ENCODE measurements at places on chromosomes 6 and 20.

- no peak for DNase-seq
Observed at GRCh38 chr6:121582262-121582661, 146.8 kb downstream of the GJA1 start.

DNA sequence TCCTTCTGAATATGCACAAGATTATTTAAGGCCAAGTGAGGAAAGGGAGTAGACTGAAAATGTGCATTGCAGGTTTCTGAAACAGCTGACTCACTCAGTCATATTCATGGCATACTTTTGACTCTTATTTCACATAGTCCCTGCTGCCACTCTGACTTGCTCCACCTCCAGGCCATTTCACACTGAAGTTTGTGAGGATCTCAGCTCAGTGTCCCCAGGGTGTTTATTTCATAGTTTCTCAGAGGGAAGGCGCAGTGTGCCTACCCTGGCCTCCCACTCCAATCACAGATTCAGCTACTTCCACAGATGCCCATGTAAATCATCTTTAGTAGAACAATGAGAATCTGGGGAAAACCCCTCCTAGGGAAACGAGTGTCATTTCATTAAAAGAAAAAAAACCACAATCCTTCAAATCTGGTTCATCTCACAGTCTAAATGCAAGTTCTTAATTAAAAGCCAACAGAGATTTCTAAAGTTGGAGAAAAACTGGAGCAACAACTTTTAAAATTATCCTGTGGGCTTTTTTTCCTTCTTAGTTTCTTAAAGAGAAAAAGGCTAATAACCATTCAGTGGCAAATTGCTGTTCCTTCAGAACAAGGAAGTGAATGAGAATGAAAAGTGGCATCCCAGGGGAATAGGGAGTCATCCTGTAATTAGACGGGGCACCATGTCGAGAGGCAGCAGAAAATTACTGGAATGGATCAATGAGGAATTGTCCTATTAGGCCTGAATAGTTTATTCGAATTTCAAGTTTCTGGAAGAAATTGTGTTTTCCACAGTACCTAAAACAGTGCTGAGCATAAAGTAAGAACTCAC is 133.6 kb downstream of the TFAP2B start:
- no peak for DNase-seq

DNA sequence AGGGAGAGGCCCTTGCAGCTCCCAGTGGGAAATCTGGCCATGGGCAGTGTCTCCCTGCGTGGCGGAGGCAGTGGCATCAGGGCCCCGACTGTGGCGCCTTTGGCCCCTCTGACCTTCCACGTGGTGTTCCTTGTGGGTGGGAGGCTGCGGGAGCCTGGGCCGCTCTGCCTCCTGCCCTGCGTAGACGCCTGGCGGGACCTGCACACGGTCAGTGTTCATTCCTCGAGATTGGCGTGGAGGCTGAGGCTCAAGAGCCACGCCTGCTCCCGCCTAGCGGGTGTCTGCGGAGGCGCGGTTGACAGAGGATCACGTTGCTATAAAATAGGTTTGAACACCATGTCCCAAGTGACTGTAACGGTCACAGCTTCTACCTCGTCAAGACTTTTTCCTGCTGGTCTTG is 14.0 kb downstream of the COL9A3 start:
- no peak for DNase-seq

- no peak for DNase-seq
Observed at GRCh38 chr6:52373151-52373690, 11.3 kb downstream of the PAQR8 start.

- DNase-seq, result no peak
Observed at GRCh38 chr20:57658447-57658832, 38.2 kb upstream of the ZBP1 start.

DNA sequence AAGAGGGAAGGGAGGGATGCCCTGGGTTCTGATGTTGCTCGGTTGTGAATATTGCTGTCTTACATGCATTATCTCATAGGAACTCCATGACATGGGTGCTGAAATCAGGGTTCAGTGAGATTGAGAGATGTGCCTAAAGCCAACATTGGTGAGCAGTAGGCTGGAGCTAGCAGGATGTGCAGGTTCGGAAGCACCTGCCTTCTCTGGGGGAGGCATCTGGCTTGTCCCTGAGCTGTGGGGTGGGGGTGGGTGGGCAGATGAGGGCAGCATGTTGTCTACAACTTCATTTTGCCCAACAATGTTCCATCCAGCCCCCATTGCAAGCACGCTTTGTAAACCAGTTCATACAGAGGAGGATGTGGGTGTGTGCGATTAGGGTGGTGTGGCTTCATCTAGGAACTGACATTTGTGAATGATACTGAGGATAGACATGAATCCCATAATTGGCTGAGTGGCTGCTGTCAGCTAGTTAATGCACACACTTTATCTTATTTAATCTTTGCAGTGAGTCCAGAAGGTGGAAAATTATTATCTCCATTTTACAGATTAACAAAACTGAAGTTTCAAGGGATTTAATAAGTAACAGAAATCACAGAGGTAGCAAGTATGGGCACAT is 119.4 kb downstream of the SYNDIG1 start:
- no peak for DNase-seq

DNA sequence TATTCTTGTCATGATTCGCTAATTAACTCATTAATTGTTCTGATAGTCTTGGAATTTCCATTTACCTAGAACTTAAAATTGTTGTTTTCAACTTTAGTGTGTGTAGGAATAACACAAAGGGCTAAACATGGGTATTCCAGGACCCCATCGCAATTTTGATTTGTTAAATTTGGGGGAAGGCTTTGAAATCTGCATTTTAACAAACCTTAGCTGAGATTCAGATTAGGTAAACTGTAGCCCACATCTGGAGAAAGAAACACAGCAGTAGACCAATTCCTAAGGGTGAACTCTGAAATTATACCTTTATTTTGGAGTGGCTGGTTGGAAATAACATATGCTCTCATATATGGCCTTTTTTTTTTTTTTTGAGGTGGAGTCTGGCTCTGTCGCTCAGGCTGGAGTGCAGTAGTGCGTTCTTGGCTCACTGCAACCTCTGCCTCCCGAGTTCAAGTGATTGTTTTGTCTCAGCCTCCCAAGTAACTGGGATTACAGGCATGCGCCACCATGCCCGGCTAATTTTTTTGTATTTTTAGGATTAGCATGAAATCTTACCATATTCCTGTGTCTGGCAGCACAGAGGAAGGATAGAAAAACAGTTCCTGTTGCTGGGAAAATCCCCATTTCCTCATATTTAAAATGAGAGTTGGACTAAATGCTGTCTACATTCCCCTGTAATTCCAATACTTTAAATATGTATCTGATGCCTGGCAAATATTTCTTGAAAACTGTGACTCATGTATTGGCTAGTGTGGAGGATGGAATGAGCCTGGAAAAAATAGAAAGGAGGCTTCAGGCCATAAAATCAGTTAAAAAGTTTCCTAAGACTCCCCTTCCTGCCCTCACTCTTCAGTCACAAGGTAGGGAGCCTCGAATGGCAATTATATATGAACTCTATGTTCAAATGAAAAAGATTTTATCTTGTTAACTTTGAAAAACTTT is 96.7 kb upstream of the FAM184A start:
- no peak for DNase-seq

DNA sequence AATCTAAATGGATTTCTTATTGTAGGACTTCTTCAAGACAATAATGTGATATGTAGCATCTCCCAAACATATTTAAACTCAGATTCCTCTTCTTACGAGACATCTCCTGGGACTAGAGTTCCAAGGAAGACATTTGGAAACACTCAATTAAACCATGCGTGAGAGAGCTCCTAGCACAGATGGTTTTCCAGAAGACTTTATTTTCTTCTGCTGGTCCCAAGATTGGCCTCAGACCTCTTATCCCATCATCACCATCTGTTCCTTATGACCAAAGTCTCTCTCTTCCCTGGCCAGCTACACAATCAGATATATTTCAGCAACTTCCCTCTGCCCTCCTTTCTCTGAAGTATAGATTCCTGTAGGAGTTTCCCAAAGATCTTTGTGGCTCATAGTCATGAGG is 93.2 kb upstream of the JARID2 start:
- DNase-seq, result no peak

DNA sequence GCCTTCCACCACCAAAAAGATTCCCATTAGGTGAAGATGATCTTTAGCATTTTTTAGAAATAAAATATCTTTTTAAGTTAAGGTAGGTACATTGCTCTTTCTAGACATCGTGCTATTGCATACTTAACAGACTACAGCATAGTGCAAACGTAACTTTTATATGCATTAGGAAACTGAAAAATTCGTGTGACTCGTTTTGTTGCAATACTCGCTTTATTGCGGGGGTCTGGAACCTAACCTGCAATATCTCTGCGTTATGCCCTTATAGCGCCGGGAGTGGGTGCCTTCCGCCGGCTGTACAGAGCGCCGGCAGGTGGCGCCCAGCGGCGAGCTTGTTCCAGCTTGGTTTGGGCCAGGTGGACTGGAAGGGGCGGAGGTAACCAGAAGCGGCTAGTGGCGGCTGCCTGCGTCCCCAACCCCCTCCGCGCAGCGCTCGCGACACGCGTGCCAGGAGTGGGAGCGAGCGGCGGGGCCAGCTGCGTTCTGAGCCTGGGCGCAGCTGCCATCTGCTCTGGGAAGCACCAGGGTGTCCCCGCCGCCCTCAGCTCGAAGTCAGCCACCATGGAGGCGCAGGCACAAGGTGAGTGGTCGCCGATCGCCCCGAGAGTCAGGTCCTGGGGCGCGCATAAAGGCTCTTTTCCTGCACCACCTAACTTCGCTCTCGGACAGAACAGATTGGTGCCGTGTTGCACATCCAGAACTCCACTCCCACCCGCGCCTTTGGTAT is at the start of gene TPD52L1:
Gene TPD52L1 (plus strand): TSS at position 383 of the 727 bp plus-strand sequence. CDS start 179 bp downstream, at position 562.
- DNase-seq, result peak; percentile 88

DNA sequence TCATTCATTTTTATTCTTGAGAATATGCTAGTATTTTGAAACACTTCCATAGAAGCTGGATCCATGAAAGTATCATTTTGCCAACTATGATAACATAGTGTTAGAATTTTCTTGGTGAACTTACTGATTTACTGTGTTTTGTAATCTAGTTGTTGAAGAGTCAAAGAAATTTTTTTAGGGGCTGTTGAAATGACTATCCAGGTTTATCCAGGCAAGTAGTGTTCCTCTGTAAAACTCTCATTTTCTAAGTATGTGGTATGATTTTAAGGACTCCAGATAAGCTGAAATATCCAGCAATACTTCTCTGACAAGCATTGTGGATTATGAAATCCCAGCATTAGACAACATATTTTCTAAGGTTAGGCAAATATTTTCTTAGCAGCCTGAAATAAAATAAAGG is 95.9 kb downstream of the GRIK2 start:
- DNase-seq, result no peak

- DNase-seq, result no peak
Observed at GRCh38 chr20:13526551-13526950, 112.2 kb downstream of the TASP1 start.

DNA sequence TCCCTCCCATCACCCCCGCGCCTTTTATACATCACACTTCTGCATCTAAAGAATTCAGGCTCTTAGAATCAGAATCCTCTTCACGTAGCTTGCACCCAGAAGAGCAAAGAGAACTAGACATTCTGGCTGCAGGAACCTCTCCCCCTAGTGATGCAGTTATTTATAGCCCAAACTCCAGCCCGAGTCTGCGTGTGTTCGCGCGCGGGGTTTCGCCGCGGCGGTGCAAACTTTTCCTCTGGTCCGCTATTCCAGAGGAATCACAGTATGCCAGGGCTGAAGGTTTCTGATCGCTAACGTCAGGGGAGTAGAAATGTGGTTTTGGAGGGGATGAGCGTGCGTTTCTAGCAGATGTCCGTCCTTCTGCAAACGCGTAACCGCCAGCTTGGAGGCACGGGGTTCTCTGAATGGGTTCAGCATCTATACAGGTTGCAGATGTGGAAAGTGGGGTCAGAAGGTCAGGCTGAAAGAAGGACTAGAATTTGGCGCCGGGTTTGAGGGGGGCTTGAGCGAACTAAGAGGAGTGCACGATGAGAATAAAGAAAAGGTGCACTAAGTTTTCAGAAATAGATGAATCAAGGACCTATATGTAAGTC is 1.8 kb downstream of the EPHA7 start:
- DNase-seq, result no peak

GRCh38 chr6:165245701-165246100 is 63.7 kb downstream of the C6orf118 start:
- DNase-seq, result no peak

- DNase-seq, result no peak
Observed at GRCh38 chr6:42374018-42374669, 77.6 kb downstream of the TRERF1 start.

GRCh38 chr20:49415005-49415667 is 67.3 kb downstream of the KCNB1 start:
- no peak for DNase-seq

DNA sequence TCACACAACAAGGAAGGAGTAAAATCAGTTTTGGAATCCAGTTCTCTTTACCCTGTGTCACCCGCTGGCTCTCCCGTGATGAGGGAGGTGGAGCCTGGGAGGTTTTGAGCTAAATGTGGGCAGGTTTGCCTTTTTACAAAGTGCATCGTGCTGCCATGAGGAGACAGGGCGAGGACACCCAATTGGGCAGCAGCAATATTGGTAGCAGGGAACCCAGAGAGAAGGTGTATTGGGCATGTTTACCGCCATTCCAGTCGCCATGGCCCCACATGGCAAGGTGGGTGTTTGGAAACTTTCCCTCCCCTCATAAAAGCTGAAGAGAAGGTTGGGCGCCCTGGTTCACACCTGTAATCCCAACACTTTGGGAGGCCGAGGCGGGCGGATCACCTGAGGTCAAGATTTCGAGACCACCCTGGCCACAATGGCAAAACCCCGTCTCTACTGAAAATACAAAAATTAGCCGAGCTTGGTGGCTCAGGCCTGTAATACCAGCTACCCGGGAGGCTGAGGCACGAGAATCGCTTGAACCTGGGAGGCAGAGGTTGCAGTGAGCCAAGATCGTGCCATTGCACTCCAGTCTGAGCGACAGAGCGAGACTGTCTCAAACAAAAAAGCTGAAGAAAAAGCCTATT is 3.5 kb upstream of the UBE2V1 start:
- DNase-seq, result no peak

GRCh38 chr6:116387374-116387773 is 16.6 kb downstream of the DSE start:
- no peak for DNase-seq

GRCh38 chr6:2517855-2518473 is 232.8 kb downstream of the MYLK4 start:
- DNase-seq, result no peak

GRCh38 chr6:18477301-18477941 is 90.3 kb downstream of the RNF144B start:
- DNase-seq, result no peak

- DNase-seq, result no peak
Observed at GRCh38 chr6:56765494-56765893, 122.8 kb upstream of the DST start.

DNA sequence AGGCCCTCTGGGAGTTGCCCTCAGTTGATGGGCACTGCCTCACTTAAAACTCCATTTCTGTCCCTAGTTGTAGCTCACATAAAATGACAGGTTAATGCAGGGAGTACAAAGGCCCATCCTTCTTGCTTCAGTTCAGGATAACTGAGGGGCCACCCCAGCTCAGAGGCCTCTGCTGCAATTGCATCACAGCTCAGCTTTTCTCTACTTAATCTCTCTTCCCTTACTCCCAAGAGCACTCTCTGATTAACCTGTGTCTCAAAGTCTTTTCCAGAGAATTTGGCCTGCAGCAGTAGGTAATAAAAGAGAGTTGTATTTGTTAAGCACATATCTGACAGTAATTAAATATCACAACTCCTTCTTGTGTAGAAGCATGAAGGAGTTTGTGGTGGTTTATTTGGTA is 40.9 kb upstream of the FLRT3 start:
- no peak for DNase-seq

All from heart left ventricle (tissue), 16 donors.